ENCODE measurements at places on chromosomes 3 and 15.

DNA sequence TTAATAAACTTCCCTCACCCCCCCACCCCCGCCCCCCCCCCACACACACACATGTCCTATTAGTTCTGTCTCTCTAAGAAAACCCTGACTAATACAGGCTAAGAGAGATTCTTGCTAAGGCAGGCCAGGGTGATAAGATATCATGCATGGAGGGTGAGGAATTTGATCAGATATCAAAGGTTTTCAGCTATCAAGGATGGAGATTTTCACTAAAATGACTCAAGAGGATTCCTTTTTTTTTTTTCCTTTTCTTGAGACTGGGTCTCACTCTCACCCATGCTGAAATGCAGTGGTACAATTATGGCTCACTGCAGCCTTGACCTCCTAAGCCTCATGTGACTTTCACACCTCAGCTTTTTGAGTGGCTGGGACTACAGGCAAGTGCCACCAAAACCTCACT lies 14.9 kb upstream of the SENP7 start:
- no peak for DNase-seq

GRCh38 chr3:54324103-54324502 lies 201.8 kb downstream of the CACNA2D3 start:
- DNase-seq, result no peak

- DNase-seq, result no peak
Measured at GRCh38 chr15:44181410-44181809, 13.7 kb downstream of the FRMD5 start.

DNA sequence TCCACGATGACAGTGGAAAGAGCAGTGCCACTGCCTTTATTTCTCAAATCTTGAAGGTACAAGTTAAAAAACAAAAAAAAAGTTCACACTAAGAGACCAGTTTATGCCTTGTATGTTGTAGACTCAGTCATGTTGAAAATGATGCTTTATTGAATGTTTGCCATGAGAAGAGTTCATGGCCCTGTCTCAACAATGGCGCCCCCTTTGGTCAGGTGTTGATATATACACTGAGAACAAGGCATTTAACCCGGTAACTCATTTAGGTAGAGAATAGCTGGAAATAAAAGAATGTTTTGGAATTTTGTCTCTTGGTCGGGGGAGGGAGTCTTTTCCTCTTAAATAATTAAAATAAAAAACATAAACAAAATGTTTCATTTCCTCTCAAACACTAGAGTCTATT lies 145.6 kb upstream of the SLC2A2 start:
- DNase-seq, result no peak

- DNase-seq, result no peak
Measured at GRCh38 chr3:62562017-62562416, 188.7 kb upstream of the FEZF2 start.

DNA sequence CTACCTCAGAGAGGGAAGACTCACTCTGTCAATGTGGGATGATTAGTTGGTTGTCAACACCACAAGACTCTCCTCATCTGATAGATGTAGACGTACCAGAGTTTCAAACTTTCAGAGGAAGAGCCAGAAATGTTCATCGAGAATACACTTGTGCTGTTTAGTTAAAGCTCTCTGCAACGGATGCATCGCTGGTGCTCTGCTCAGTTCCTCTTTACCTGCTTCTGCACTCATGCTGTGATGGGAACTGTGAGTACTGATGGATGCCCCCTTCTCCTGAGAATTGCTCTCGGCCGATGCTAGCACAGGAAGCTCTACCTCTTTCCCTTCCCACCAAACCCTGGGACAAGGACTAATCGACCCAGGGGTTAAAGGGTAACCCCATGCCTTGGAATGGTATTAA lies 51.8 kb upstream of the CCDC54 start:
- DNase-seq, result no peak

DNA sequence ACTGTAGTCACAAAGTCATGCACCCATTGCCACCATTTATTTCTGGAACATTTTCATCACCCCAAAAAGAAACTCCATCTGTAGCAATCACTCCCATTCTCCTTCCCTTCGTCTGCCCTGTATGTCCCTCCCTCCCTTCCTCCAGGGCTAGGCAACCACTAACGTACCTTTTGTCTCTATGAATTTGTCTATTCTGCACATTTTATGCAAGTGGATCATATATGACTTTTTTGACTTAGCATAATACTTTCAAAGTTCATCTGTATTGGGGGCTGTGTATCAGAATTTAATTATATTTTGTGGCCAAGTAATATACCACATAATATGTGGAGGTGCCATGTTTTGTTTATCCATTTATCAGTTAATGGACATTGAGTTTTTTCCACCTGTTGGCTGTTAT lies 201.6 kb downstream of the FEZF2 start:
- no peak for DNase-seq

DNA sequence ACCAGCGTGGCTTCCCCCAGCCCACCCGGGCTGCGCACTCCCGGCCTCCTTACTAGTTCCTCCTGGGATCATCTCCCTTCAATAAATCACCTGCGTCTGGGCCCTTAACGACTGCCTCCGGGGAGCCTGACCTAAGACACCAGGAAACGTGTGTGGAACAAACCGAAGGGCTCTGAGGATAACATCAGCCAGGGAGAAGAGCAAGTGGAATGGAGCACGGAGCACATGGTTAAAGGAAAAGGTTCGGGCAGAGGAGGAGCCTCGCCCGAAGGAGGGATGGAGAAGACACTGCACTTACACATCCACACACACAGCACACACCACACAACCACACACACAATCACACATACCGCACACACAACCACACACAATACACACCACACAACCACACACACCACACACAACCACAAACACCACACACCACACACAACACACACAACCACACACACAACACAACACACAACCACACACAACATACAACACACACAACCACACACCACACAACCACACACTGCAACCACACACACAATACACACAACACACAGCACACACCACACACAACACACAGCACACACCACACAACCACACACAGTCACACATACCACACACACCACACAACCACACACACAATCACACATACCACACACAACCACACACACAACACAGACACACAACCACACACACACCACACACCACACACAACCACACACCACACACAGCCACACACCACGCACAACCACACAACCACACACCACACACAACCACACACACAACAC lies 24.7 kb downstream of the CPN2 start:
- no peak for DNase-seq

DNA sequence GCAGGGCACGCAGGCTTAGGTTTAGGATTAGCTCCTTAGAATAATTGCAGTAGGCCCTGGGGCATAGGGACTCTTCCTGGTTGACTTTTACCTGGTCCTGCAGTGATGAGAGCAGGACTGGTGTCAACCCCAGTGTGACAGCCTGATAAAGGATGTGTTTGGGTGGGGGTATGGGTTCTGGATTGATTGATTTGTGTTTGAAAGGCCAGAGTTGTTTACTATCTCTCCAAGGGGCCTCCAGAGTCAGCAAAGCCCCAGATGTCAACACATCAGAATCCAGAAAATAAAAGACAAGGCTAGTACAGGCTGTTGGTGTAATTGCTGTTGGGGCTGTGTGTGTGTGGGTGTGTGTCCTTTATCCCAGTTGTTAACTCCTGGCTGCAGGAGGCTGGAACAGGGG lies 122.3 kb downstream of the CHRNA7 start:
- no peak for DNase-seq

GRCh38 chr3:42691816-42692666 lies 6.7 kb downstream of the KLHL40 start:
- no peak for DNase-seq

GRCh38 chr3:100333970-100334487 lies 528 bp upstream of the NIT2 start:
- no peak for DNase-seq

- peak; percentile 71 for DNase-seq
Measured at GRCh38 chr3:42080453-42080872, 10.7 kb upstream of the TRAK1 start.

GRCh38 chr3:5494905-5495519 lies 307.5 kb downstream of the EDEM1 start:
- DNase-seq, result no peak

- no peak for DNase-seq
Measured at GRCh38 chr15:79919090-79919748, 22.4 kb upstream of the MTHFS start.

GRCh38 chr15:68197661-68198437 lies 7.3 kb downstream of the CALML4 start:
- DNase-seq, result no peak

GRCh38 chr3:72907731-72908620 lies 20.1 kb downstream of the GXYLT2 start:
- DNase-seq, result no peak

- no peak for DNase-seq
Measured at GRCh38 chr15:78763796-78764241, 47.4 kb downstream of the ADAMTS7 start.

DNA sequence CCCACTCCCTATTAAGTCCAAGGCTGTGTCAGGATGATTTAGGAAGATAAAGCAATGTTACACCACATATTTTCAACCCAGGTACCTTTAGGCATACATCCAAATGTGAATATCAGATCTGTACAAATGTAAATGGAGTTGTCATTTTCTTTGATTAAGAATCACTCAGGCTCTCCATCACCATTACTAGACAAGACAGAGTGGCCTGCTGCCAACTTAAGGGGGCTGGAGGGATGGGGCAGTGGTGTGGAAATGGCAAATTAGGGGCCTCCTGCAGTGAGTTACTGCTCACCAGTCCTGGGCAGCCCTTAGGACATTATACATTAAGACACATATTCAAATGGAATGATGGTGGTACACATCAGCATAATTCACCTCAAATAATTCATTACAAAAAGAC lies 211.0 kb downstream of the TNIK start:
- no peak for DNase-seq

- no peak for DNase-seq
Measured at GRCh38 chr3:50986726-50987125, 312.0 kb downstream of the DOCK3 start.

GRCh38 chr3:103184772-103185171 lies 750.0 kb downstream of the ZPLD1 start:
- no peak for DNase-seq

DNA sequence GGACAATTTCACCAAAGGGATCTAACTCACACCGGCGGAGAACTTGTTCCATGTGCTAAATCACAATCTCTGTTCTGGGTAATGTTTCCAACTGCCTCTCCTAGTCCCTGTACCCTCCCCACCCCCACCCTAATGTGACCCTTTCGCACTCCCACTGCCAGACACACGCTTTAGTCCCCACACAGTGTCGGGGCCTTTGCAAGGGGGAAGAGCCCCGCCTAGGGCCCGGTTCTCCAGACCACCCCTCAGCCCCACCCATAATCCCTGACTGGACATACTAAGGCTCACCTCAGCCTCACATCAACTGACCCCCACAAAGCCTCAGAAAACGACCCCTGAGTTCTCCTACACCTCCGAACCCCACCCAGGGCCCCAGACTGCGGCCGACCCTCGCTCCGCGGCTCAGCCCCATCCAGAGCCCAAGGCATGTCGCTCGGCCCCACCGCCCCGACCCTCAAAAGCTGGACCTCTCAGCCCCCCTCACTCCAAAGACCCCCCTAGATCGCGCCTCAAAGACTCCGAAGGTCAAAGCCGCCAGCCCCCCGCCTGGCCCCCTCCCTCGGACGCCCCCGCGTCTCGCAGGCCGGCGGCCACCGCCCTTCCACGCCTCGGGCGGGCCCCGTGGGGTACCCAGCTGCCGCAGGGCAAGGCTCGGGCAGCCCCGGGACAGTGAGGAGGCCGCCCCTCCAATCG lies 72.0 kb upstream of the MAP4 start:
- DNase-seq, result no peak

GRCh38 chr3:20254268-20255117 lies 68.5 kb upstream of the SGO1 start:
- no peak for DNase-seq

DNA sequence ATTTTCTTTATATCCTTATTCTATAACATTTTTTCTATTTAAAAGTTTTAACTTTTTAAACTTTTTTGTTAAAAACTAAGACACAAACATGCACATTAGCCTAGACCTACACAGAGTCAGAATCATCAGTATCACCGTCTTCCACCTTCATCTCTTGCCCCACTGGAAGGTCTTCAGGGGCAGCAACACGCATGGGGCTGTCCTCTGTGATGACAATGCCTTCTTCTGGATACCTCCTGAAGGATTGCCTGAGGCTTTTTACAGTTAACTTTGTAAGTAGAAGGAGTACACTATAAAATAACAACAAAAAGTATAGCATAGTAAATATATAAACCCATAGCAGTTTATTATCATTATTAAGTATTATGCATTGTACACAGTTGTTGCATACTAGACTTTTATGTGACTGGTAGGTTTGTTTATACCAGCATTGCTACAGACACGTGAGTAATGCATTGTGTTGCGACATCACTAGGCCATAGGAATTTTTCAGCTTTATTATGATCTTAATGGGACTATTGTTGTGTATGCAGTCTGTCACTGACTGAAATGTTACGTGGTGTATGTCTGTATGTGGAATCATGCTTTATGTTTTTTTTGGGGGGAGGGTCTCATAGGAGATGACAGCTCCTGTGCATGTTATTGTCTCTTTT lies 18.2 kb downstream of the ATP1B3 start:
- DNase-seq, result peak; percentile 28

GRCh38 chr3:69433969-69434325 lies 48.1 kb upstream of the FRMD4B start:
- peak; percentile 70 for DNase-seq

- peak; percentile 58 for DNase-seq
Measured at GRCh38 chr15:91302588-91303439, 202.8 kb downstream of the SV2B start.

GRCh38 chr15:94671858-94672532 lies 440.6 kb downstream of the MCTP2 start:
- no peak for DNase-seq

DNA sequence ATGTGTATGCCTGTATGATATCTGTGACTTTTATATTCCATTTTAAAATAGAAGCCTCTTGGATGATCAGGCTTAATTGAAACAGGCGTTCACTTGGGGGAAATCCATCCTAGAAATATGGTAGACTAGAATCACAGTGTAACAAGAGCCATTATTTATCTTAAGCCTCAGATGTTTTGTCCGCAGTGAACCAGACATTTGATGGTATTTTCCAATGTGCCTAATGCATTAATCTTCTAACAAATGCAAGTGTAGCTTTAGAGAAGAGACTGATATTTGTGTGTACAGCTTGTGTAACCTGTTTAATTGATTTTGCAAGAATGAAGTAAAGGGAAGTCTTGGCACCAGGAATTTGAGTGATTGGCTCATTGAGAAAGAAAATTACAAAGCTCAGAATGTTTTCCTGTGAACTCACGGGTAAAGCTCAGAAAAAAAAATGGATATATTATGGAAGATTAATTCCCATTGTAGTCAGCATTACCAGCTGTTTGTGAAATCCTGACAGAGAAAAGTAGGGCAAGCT lies 155.7 kb downstream of the SV2B start:
- DNase-seq, result no peak

DNA sequence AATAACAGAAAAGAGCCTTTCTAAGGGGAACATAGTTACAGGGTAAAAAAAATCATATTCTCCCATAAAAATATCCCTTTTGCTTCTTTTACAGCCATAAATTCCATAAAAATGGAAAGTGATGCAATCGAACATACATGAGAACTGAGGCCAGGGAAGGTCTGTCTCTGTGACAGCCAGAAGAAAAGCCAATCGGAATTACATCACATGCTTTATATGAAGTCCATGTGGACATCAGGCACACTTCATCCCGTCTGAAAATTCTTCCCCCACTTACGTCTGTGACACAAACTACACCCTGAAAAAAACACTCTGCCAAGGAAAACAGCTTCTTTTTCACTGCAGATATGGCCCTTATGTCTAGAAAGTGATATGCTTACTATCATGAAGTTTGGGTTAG lies 323.5 kb downstream of the ERC2 start:
- DNase-seq, result no peak

All from NCI-H460 (cell line).